ENCODE measurements at places on chromosomes 6 and 20.

DNA sequence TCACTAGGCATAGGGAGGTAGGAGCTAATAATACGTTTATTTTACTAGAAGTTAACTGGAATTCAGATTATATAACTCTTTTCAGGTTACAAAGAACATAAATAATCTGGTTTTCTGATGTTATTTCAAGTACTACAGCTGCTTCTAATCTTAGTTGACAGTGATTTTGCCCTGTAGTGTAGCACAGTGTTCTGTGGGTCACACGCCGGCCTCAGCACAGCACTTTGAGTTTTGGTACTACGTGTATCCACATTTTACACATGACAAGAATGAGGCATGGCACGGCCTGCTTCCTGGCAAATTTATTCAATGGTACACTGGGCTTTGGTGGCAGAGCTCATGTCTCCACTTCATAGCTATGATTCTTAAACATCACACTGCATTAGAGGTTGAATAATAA lies 1.1 kb downstream of the HFE start:
- DNase-seq = no peak

DNA sequence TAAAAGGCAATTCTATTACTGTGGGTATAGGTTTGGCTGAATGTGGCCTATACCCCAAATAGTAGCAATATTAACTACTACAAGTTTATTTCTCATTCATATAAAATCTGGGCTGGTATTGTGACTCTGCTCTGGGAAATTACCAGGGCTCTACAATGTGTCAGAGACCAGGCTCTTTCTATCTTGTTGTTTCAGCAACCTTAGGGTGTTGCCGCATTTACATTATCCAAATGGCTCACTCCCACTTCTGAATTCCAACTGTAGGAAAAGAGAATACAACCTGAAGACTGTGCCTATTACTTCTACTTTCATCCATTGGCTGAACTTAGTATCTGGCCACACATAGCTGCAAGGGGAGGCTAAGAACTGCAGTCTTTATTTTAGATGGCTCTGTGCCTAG lies 106.7 kb upstream of the CENPW start:
- no peak for DNase-seq

DNA sequence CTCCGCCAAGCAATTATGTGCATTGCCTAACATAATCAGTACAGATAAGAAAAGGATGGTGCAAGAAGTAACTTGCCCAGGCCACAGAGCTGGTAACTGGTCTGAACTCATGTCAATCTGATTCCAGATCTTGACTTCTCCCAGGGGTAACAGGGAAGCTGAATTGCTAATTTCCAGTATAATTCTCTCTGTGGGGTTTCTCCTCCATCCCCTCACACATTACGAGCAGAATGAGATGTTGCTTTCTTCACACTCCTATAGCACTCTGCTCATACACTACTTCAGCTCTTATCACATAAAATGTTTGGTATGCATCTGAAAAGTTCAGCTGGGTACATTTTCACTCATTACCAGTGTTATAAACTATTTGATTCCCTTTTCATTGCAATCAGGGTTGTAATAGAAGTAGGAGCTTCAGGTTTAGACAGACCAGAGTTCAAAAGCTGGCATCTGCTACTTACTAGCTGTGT lies 24.0 kb upstream of the LRRC1 start:
- no peak for DNase-seq

DNA sequence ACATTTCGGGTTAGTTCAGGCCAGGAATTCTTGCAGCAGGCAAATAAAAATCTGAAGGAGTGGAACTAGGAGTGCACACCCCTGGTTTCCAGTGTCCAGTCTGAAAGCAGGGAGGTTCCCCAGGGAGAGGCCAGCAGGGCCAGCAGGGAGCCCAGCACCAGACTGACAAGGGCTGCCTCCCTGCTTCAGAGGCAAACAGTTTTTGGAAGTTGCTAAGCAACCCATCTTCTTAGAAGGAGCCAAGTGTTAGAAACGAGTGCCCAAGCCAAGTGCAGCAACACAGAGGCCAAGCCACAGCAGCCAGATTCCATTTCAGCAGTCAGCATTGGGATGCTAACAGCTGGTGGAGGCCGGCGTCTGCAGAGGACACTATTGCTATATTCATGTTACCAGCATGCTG lies 179.1 kb downstream of the SYNDIG1 start:
- no peak for DNase-seq

DNA sequence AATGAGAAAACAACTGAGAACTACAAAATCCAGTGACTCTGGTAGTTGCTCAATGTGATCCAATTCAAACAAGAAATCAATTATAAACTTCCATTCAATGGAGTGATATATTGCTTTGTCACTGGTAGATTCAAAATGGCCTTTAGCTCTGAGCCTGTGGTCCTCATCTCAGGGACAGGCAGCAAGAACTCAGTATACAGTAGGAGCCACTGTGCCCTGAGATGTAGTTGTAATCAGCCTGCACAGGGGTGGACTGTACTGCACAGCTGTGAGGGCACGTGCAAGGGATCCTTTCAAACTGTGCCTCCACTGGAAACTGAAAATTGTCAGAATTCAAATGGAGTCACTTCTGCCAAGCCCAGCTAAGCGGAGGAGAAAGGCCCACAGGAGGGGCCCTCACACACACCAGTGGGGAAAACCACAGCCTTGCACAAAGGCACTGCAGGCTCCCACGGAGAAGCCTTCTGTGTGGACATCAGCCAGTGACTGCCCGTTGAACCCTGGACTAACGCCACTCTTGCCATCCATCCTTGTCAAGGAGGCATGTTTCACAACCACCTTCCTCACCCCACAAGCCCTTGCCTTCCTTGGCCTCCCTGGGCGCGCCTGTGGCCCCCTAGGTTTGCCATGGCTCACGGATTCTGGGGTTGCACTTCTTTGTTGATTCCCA lies 186.7 kb downstream of the SMOC2 start:
- DNase-seq = no peak

GRCh38 chr20:46549188-46549972 lies 1.1 kb downstream of the OCSTAMP start:
- no peak for DNase-seq

DNA sequence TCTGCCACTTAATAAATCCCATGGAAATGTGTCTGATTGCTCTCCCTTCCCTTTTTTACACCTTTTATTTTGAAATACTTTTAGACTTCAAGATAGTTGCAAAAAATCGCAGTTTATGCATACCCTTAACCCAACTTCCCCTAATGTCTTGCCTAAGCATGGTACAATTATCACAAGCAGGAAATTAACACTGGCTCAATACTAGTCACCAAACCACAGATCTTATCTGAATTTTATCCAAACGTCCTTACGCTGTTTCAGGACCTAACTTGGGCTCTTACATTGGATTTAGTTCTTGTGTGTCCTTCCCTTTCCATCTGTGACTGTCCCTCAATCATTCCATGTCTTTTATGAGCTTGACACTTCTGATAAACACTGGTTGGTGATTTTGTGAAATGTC lies 146.3 kb downstream of the ZNF217 start:
- no peak for DNase-seq

GRCh38 chr20:37914672-37915433 lies 11.9 kb downstream of the VSTM2L start:
- DNase-seq = no peak

DNA sequence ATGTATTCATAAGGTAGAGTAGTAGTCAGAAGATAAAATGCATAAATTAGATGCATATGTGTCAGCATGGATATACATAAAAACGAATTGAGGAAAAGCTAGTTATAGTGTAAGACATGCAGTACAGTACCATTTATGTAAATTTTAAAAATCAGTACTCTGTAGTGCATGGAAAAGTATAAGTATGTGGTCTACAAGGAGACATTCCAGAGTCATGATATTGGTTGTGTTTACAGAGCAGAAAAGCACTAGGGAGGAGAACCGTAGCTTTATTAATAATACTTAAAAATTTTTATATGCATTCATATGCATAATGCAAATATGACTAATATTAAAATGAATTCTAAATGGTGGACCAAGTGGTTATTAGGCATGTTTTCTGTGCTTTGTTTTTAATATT lies 220.0 kb downstream of the ZFAND3 start:
- DNase-seq = no peak

- DNase-seq = no peak
Measured at GRCh38 chr20:49479785-49480184, 2.7 kb downstream of the KCNB1 start.

- no peak for DNase-seq
Measured at GRCh38 chr20:57537822-57538221, 12.9 kb upstream of the CTCFL start.

DNA sequence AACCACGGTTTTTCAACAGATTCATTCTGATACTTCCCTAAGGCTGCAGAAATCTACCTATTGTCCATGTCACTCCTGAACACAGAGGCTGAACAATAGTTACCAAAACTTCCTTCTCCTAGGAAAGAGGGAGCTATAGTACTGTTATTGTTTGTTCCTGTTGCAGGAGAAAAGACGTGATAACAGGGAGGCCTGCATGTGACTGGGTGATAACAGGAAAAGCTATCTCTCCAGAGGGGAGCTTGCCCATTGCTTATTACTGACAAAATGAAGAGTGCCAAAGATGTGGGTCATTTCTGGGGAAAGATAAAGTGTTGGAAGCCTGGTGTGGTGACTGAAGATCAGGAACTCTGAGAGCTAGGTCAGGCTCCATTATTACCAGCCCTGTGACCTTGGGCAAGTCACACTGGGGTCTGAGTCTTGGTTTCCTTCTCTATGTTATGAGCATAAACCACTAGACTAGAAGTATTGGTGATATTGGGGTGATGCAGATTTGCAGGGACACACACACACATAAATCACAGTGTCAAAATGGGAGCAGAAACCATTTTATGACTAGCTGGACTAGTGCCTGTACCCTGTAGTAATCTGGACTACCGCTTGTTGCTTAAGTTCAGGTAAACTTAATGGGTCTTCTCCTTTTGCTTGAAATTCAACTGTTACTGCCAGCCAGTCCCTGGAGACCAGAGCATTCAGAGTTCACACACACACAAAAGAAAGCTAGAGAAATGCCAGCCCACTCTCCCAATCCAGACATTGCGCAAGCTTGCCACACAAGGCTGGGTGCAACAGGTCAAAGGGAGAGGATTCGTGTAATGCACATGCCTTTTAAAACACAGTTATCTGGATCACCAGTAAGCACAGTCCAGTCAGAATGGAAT lies 136.0 kb upstream of the CNR1 start:
- no peak for DNase-seq

GRCh38 chr20:49510562-49511122 lies 28.2 kb upstream of the KCNB1 start:
- DNase-seq = no peak

DNA sequence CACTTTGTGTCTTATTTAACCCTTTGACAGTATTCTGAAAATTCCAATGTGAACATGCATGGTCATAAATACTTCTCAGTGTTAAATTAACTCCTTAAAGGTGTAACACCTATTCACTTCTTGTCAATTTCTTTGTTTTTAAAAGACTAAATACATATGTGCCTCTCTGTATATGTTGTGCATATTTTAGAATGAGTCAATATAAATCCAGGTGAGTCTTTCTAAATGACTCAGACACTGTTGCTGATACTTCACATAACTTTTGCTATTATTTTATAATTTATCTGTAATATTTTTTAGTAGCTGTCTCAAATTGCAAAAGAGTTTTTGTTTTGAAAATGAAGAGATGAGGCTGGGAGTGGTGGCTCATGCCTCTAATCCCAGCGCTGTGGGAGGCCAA lies 36.0 kb downstream of the TIAM2 start:
- DNase-seq = no peak

DNA sequence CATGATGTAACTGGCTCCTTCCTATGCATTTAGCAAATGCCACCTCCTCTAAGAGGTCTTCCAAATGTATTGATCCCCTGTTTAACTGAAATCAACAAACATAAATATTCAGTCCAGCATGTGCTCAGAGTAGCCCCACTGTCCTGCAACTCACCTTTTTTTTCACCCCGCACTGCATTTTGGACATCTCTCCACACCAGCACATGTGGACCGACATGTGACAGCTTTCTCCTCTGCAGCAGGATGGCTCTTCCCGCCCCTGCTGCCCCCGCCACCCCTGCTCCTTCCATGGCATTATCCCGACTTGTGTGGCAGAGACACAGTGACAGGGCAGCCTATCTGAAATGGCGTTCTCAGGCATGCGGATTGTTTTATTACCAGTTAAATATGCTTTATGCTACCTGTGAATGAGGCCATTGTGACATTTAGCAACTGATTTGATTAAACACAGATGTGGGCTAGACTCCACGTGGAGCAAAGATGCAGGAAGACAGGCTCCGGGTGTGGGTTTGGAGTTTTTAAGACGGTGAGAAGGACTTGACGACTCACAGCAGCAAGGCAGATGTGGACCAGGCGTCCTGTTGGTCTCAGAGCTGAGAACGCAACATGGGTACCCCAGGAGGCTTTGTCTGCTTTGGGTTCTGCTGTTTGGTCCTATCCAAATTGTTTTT lies 161.2 kb downstream of the EYA2 start:
- DNase-seq = no peak

GRCh38 chr6:135318738-135319469 lies 137.8 kb downstream of the MYB start:
- no peak for DNase-seq

- no peak for DNase-seq
Measured at GRCh38 chr20:15905661-15906060, 667.6 kb downstream of the KIF16B start.

DNA sequence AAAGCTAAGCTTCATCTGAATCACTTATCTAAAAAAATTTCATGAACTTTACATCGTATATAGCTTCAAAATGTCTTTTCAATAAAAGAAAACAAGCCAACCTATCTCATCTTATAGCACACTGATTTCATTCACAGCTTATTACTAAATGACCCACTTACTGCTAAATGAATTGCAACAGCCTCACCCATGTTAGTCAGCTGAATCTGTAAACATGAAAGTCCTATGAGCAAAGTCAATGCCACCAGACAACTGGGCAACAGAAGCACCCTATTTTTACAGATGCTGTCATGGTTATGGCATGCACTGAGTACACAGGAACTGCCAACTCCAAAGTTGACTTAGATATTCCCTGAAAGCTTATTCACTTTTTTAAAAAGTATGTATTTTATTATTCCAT lies 41.2 kb upstream of the DST start:
- peak; percentile 34 for DNase-seq

DNA sequence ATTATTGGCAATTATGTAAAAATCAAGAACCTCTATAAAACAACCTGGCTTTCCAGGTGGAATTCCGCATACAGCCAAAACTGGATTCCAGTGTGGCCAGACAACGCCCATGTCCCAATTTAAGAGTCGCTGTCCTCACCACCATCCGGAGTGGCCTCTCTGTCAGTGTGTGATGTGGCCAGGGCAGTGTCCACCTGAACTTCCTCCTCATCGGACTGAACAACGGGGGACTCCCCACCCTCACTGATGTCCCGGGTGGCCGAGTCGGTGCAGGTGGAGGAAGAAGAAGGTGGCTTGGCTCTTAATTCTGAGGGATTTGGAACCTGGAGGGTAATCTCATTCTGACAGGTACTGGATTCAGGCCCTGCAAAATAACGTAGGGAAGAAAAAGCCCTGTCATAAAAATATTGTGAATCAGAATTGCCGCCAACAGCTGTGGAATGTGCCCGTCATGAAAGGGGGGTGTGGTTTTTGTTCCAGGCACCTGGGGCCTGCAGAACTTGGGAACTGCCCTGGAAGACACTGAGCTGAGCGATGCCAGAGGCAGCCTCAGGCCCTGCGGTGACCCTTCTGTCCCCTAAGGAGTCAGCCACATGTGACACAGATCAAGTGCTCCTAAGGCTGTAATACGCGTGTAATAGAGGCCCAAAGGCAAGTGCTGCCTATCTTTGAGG lies 139.8 kb downstream of the DTNBP1 start:
- no peak for DNase-seq

- no peak for DNase-seq
Measured at GRCh38 chr20:43752051-43752360, 25.2 kb upstream of the GTSF1L start.
